ENCODE measurements at places on chromosomes 6 and 20.

DNA sequence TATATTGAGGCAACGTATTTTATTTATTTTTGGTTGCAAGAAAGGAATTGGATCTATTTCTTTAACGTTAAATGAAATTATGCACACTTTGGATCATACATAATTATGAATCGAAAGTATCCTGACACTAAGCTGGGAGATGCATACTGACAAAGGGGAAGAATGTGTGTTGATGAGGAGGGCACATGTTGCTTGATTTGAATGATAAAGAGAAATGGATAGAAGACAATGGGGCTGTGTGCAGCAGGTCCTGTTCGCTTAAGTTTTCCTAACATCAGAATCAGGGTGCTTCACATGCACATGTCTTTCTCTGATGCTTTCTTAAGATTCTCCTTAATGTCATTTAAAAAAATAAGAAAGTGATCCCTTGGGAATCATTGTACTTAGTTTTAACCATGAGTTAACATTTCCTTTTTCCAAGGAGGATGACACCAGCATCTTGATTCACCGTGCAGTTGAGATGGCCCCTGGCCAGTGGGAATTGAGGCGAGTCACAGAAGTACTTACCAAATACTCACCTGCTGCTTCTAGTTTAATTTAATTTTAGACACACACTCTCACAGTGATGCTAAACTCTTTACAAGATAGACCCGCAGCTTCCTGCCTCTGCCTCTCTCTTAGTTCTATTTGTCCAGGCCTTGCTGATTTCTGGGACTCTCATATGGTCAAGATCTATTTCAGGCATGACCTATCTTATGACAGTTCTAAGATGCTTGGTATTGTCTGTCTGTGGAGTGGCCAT is 116.5 kb downstream of the CLIC5 start:
- no peak for DNase-seq

DNA sequence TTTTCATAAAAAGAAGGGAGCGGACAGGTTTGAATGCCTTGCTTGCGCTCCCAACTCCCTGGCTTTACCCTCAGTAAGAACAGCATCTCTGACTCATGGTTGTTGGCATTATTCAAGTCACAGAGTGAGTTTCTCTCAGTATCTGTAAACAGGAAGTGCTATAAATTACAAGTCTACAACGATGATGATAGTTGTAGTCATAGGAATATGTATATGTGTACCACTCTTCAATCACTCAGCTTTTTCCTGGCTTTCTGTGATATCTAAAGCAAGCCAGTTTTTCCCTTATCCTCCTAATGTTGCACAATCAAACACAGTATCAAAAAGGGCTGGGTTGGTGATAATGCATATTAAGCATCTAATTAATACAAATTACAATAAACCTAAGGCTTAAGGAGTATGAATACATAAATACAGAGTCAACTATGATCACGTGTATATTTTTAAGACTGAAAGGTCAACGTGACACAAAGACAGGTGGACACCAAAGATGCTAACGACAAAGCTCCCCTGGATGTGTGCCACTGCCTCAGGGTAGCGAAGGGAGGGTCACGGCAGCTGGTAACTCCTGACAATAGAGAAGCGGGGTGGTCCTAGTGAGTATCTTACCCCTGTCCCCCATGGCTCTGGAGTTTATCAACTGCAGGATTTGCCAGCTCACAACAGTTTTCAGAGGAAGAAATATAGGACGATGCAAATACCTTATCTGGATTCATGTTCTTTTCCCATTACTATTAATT is 202.8 kb downstream of the BTBD9 start:
- no peak for DNase-seq

DNA sequence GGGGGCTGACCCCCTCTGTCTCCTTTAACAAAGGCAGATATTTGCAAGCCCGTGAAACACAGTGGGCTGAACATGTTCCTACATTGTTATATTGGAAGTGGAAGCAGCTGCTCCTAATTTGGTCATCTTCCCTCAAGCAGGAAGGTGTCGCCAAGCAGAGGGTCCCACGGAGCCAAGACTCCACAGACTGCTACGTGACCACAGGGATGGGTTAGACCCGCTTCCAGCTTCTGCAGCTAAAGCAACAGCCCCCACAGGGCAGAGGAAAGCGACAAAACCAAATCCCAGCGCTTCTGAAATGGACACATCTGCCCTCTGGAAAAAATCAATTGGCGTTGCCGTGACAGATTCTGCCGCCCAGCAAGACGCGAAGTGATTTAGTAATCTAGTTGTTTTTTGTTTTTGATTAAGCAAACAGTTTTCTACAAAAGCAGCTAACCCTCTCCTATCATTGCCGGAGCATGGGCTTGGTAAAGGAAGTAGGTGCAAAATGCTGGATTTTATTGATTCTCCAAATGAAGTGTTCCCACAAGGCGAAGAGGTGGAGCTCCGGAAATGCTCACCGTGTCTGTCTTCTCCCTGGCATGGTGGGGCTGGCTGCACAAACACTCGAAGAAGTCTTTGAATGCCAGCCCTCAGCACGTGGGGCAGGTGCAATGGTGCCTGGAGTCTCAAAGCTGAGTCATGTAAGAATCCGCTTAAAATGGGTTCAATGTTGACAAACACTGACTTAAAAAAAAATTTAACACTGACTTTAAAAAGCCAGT is 79.4 kb upstream of the FRMD1 start:
- no peak for DNase-seq

DNA sequence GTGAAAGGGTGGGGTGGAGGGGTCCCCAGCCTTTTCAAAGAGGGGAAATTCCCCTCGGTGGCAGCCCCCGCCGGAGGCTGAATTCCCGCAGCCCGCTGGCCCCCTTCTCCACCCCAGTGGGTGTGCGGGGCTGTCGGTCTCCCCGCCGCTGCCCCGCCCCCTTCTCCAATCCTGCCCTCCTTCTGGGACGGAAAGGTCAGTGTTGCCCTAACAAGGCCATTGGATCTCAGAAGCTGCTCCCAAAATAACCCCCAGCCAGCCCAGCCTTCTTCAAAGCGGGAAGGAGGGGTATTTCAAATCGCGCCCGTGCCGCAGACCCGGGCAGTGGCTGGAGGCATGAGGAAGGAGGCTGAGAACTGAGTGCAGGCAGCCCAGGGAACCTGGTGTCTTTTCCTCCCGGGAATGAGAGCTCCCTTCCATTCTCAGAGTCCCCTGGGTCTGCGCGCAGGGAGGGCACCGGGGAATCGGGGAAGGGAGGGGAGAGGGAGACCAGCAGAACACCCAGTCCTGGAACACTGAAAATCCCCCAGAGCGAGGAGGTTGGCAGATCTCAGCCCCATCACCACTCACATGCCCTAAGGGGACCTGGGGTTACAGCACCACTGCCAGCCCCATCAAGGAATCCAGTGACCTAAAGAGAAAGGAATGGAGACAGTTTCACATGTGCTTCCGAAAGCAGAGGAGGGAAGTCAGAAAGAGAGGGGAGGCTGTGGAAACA is at the start of gene JPH2:
TSS of gene JPH2 (minus strand) at position 135 of the 718 bp plus-strand sequence. CDS start 483 bp downstream, outside the sequence.
- no peak for DNase-seq

DNA sequence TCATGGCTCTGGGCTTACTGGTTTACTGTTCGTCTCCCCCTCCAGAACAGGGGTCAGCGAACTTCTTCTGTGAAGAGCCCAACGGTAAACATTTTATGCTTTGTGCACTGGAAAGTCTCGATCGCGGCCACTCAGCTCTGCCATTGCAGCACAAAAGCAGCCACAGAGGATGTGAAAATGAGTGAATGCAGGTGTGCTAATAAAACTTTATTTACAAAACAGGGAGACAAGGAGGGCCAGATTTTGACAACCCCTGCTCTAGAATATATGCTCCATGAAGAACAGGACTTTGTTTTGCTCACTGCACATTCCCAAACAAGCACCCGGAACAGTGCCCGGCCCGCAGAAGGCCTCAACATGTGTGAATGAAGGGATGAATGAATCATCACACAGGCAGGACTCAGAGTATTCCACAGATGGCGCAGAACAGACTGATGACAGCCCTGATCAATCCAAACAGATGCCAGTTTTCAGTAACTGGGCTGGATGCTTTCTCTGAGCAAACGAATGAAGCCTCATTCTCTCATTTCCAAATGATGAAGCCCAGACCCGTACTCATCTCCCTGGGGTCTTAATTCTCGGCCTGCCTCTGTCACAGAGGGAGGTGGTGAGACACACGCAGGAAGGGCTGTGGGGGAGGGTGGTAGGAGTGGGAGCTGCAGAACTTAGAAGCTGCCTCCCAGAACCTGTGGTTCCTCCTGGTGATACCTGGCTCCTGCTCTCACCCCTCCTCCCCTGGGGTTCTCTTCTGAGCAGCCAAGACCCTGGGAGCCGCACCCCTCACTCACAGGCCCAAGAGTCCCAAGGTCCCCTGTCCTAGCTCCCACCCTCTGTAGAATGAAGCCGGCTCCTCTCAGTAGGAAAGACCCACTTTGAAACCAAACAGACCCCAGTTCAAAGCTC is 196.4 kb downstream of the PREX1 start:
- no peak for DNase-seq

GRCh38 chr20:20405623-20406022 is 37.7 kb downstream of the INSM1 start:
- no peak for DNase-seq
